ENCODE measurements at places on chromosomes 12 and 14. TPM values are rescaled to one million over a fixed set of nuclear protein-coding genes. Genes with fewer than 3 reads are reported as not detected.

GRCh38 chr12:132130690-132131089 lies 13.4 kb downstream of the DDX51 start:
- no peak for DNase-seq

DNA sequence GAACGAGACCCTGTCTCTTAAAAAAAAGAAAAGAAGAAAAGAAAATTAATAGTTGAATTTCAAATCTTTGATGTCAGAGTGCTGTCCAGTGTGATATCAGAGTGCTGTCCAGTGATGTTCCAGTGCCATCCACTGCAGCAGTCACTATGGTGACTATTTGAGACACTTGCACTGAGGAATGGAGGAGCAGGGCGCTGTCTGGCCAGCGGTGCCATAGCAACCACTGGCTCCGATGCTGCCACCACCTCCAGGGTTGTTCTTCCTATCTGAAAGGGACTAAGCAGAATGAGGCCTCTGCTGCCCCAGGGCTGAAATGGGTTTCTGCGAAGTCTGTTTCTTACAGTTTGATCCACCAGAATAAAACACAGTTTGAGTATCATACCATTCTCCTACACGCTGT lies 272.9 kb downstream of the NUAK1 start:
- no peak for DNase-seq

ACSS3 gene
- total RNA-seq: 54.6 TPM

ACVRL1 gene
- 17.1 TPM for total RNA-seq

DNA sequence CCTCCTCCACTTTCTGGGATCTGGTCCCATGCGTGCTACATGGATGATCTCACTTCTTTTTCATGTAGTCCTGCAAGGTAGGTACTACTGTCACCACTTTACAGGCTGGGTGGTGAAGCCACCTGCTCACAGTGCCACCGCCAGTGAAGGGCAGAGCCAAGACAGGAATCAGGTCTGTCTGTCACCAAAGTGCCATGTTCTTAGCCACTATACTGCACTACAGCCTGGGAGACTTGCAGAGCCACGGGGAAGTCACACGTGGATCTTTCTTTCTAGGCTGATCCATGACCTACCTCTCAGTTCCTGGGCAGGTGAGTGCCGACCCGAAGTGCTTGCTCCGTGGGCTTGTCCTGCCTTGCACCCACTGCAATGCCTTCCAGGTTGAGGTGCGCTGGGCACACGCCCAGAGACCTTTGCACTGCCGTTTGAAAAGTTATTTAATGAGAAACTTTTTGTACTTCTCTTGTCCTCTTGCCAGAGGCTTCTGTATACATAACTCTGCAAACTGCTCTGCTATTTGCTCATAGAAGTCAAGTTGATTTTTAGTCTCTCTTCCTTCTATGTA lies 19.7 kb upstream of the CLMN start:
- no peak for DNase-seq

- no peak for DNase-seq
These were observed 23.8 kb upstream of the PPP1CC start for GRCh38 chr12:110766311-110767154.

MYF5 gene
- total RNA-seq: not detected

STAB2 gene
- 2.3 TPM for total RNA-seq

DNA sequence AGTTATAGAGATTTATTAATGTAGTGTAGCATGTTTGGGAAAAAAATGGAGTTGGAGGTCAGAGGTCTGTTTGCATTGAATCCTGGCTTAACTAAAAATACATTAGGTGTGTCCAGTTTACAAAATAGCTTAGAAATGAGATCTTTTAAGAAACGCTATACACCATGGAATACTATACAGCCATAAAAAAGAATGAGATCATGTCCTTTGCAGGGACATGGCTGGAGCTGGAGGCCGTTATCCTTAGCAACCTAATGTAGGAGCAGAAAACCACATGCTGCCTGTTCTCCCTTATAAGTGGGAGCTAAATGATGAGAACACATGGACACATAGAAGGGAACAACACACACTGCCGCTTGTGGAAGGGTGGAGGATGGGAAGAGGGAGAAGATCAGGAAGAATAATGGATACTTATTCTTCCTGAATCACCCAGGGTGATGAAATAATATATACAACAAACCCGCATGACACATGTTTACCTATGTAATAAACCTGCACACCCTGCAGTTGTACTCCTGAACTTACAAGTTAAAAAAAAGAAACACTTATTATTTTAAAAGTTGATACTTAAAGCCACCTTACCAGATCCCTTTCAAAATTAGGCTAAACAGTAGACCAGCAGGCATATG lies 14.0 kb upstream of the MYRFL start:
- no peak for DNase-seq

- DNase-seq: peak; percentile 61
These were observed 1.8 kb downstream of the AHNAK2 start for GRCh38 chr14:104976198-104977007.

DNA sequence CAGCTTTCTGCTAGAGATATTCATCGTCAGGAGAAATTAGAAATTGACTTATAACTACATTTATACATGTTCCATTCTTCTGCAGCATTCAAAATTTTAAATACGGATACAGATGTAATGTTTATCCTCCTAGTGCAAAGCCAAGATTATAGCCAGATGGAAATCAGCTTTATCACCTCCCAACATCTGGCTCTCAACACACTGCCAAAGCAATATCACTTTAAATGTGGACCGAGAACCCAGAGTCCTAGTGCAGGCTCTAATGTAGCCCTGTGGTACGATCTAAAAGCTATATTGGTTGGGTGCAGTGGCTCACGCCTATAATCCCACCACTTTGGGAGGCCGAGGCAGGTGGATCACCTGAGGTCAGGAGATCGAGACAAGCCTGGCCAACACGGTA lies 6.5 kb downstream of the MLH3 start:
- no peak for DNase-seq

- no peak for DNase-seq
These were observed 1234.6 kb downstream of the SLC16A7 start for GRCh38 chr12:60830381-60830780.

GRCh38 chr12:92389466-92389865 lies 243.8 kb upstream of the BTG1 start:
- no peak for DNase-seq

DNA sequence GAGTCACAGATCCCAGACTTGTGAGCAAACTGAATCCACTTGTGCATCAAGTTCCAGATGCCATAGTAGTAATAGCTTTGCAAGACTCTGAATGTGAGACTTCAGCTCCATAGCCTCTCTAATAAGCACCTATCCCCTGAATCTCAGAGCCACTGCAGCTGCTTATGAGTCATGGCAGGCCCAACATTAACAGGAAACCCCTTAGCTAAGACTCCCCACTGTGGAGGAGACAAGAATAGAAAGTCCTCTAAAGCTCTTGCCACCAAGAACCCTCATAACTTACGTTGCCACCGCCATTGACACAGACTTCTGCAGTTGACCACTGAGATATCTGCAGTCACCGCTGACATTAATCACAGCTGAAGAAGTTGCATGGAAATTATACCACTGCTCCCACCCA lies 62.9 kb upstream of the PDE3A start:
- no peak for DNase-seq

- DNase-seq: no peak
These were observed 142.4 kb downstream of the DPF3 start for GRCh38 chr14:72751276-72752033.

TTC6 gene
- total RNA-seq: not detected

GRCh38 chr14:83533734-83534133 lies 1996.2 kb upstream of the FLRT2 start:
- DNase-seq: no peak

DNA sequence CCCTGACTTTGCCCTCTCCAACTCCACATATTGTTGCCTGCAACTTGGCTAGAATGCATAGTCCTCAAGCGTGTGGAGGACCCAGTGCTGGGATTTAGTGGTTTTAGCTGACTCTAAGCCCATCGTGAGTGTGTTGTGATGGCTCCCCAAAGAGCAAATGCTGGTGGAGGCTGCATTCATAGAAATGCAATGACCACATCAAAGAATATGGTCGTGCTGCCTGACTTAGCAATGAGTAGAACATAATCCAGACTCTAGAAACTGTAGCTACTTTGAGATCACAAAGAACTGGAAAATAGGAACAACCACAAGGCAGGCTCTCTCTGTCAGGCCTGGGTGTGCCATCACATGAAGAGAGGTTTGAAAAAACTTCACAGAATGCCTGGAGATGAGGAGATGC lies 1.3 kb downstream of the DYRK4 start:
- no peak for DNase-seq

- no peak for DNase-seq
These were observed 18.5 kb upstream of the AQP2 start for GRCh38 chr12:49932023-49932422.

DNA sequence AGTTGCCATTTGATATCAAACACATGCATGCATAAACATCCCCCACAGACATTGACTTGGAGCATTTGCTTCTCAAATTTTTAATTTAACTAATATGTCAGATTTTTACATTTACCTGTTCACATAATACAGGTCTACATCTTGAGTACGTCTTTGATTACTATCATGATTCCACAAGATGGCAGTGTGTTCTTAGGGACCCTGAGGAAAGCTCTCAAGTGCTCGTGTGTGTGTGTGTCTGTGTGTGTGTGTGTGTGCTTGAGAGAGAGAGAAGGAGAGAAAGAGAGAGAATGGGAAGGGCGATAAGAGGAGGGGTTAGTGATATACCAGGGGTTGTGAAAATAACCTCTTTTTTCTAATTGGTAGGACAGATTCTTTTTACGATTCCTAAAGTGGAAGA lies 167.1 kb upstream of the OR4E1 start:
- DNase-seq: no peak

DNA sequence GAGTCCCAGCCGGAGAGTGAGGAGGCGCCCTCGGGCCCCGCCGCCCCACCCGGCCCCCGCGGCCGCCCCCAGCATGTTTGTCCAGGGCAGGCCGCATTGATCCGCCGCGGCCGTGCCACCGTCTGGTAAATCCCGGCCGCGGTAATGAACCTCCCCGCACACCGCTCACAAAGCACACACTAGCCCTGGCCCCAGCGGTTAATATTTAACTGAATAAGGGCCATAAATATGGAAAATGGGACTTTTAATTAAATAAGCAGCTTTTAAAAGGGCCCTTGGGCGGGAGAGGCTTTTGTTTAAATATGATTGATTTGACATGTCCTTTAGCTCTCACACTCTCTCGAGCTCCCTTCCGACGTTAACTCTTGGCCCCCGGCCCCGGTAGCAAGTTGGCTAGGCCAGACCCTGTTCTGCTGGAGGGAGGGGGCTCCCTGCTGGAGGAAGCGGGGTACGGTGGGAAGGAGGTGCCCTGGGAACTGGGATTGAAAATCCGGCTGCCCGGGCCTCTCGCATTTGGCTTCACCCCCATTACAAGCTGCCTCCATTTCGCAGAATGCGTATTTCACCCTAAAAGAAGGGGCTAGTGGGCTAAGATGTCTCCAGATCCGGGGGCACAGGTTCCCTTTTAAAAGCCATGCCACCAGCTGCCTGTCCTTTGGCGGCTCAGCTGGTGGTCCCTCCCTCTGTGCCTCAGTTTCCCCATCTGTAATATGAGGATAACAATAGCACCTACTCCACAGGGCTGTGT lies 199.8 kb downstream of the RBM19 start:
- DNase-seq: no peak

SLC4A8 gene
- 4.7 TPM for total RNA-seq

GRCh38 chr14:68634874-68635595 lies 157.8 kb downstream of the ZFP36L1 start:
- DNase-seq: no peak

DNA sequence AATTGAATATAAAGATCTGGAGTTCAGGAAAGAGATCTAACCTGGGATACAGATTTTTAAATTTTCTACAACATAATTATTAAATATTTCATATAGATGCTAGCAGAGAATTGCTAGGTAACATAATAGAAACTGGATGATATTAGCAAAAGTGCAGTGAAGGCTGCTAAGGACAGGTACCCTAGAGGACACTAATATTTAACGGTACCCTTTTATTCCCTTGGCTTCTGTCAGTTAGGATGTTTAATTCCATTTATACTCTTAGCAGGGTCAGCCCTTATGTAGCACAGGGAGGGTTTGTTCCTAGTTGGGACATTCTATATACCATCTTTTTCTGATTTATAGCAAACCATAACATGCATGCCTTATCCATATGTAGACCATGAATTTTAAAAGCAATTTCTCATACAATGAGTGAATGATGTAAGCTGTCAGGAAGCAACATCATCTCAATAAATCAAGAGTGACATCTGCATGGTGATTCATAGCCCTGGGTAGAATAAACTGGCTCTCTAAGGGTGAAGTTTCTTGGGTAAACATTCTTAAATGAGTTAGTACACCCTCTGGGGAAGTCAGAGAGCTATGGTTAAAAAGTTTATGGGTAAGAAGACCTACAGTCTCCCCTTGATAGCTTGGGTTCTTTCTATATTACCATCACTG lies 404.4 kb upstream of the MGAT4C start:
- DNase-seq: no peak

GRCh38 chr14:74245292-74245691 lies 6.0 kb downstream of the VSX2 start:
- DNase-seq: no peak

- DNase-seq: no peak
These were observed 81.9 kb downstream of the PELI2 start for GRCh38 chr14:56199982-56200577.

SMCO2 gene
- total RNA-seq: not detected

COL2A1 gene
- total RNA-seq: 1.1 TPM

GRCh38 chr12:106288101-106288493 lies 14.4 kb upstream of the TCP11L2 start:
- DNase-seq: no peak

RFX4 gene
- 0.30 TPM for total RNA-seq

MAP4K5 gene
- 202 TPM for total RNA-seq

HECTD4 gene
- total RNA-seq: 45.3 TPM

DNA sequence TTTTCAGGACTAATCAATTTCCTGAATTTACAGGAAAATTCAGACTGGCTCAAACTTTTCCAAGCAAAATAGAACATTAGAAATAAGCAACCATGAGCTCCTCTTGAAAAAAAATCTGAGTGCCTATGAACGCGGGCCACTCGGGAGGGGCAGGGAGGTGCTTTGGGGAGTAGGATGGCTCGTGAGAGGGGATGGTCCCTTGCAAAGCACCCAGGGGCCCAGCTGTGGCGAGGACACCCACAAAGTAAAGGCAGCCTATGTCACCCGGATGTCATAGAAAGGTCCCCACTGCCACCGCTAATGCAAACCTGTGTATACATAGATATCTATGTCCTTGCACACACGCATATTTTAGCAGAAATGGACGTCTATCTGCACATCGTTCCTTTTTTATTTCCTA lies 309.9 kb downstream of the ADGRD1 start:
- DNase-seq: no peak

MANSC4 gene
- not detected for total RNA-seq
